ENCODE measurements at places on chromosomes 5 and 9.

DNA sequence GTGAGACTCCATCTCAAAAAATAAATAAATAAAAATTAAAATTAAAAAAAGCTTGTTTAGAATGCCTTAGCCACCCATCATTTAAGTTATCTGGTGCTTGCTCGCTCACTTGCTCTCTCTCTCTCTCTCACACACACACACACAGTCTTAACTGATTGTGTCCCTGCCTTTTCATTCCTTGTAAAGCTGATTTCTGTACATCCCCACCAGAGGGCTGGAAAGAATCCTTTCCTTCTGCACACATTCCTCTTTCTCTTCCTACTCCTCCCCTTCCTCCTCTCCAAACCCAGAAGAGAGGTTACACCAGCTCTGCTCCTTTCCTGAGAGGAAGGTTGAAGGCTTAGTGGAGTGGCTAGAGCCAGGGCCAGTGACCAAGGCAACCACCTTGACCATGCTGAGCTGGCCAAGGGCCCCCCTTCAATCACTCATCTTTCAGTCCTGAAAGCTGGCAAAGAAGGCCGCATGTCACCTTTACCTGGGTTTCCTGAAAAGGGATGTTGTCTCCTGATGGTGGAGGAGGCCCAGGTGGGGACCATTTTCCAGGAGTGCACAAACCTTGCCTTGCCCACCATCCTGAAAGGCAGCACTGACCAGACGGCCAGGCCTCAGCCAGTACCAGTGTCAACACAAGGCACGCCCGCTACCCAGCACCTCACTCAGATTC lies 25.6 kb downstream of the STK10 start:
- DNase-seq: no peak

GRCh38 chr9:108188976-108189375 lies 666.8 kb downstream of the ACTL7B start:
- no peak for DNase-seq

- no peak for DNase-seq
Measured at GRCh38 chr9:86534572-86535258, 180.5 kb upstream of the TUT7 start.

- DNase-seq: no peak
Measured at GRCh38 chr9:84501587-84501986, 161.0 kb upstream of the SLC28A3 start.

GRCh38 chr9:99253772-99254431 lies 31.8 kb downstream of the SEC61B start:
- DNase-seq: peak; percentile 24

DNA sequence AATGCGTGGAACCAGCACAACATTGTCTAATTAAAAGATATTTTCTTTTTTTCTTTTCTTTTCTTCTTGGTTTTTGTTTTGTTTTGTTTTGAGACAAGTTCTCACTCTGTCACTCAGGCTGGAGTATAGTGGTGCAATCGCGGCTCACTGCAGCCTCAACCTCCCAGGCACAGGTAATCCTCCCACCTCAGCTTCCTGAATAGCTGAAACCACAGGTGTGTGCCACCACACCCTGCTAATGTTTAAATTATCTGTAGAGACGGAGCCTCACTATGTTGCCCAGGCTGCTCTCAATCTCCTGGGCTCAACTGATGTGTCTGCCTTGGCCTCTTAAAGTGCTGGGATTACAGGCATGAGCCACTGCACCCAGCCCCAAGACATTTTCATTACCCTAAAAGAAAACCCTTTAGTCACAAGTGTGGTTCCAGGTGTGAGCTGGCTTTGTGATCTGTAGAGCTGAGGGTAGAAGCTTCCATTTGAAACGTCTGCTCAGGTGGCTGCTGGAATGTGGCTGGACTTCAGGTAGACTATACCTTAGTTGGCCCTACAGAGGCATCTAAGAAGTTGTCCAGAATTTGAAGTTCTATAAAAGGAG lies 19.1 kb upstream of the NEK6 start:
- no peak for DNase-seq

DNA sequence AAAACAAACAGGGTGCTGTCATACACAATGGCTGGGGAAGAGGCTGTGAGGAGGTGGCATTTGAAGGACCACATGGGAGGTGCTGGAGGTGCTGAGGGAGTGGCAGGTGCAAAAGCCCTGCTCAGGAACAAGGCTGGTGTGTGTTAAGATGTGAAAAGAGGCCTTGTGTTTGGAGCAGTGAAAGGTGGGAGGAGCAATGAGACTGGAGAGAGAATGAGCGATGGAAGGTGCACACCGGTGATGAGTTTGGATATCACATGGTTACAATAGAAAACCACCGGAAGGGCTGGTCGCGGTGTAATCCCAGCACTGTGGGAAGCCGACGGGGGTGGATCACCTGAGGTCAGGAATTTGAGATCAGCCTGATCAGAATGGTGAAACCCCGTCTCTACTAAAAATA lies 9.2 kb upstream of the FIBCD1 start:
- no peak for DNase-seq

- DNase-seq: no peak
Measured at GRCh38 chr9:81517954-81518353, 171.4 kb downstream of the TLE1 start.

DNA sequence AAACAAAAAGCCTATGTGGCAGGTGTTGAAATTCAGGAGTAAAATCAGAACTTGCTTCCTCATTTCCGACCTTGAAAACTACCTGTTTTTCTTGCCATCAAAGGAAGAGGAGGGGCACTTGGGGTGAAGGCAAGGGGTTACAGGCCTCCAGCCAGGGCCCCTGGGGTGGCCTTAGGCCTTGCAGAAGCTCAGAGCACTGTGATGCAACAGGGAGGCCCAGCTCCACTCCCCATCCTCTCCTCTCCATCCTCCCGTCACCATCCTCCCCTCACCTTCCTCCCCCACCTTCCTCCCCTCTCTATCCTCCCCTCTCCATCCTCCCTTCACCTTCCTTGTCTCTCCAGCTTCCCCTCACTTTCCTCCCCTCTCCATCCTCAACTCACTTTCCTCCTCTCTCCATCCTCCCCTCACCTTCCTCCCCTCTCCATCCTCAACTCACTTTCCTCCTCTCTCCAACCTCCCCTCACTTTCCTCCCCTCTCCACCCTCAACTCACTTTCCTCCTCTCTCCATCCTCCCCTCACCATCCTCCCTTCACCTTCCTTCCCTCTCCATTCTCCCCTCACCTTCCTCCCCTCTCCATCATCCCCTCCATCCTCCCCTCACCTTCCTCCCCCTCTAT lies 111.6 kb downstream of the WNK2 start:
- no peak for DNase-seq

GRCh38 chr5:179325296-179326031 lies 19.8 kb downstream of the ADAMTS2 start:
- DNase-seq: no peak

- DNase-seq: no peak
Measured at GRCh38 chr9:124696101-124696500, 75.0 kb downstream of the NR6A1 start.

GRCh38 chr9:96482476-96482875 lies 32.5 kb downstream of the HABP4 start:
- DNase-seq: no peak

DNA sequence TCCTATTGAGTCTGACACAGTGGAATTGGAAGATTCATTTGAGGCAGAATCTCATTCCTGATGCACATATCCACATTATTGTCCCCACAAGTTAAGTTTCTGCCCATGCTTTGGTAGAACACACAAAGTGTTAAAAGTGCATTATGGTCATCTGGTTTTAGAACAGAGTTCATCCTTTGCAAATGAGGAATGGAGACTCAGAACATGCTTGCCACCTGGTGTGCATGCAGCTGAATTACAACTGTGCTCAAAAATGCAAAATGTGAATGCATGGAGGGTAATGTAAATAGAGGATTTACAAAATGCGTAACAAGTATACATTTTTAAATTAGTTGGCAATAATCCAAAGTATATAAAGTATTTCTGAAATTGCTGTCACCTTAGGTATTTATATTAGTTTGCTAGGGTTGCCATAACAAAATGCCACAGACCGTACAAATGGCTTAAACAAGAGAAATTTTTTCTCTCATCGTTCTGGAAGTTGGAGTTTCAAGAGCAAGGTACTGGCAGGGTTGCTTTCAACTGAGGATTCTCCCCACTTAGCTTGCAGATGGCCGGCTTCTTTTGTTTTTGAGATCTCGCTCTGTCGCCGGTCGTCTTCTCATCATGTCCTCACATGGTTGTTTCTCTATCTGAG lies 671.1 kb downstream of the TAF11L14 start:
- no peak for DNase-seq

DNA sequence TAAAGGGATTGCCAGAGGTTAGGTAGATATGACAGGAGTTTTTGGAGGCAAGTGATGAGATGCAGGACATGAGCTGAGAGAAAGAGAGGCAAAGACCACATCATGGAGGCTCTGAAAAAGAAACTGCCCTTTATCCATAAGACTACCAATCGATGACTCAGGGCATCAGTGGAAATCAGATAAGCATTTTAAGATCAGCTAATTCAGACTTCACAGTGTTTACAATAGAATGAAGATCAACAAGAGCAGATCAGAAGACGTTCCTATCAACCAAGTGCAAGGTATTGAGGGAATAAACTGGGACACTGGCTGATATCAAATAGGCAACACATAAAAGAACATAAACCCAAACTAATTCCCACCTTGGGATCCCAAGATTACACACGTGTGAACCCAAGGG lies 227.2 kb downstream of the SLCO4C1 start:
- no peak for DNase-seq

- DNase-seq: no peak
Measured at GRCh38 chr5:139817362-139817761, 21.8 kb downstream of the PSD2 start.

- DNase-seq: no peak
Measured at GRCh38 chr5:138138949-138139780, at the start of gene NME5. Gene NME5 (minus strand): TSS chr5:138139428. CDS start chr5:138138780, 648 bp downstream.

DNA sequence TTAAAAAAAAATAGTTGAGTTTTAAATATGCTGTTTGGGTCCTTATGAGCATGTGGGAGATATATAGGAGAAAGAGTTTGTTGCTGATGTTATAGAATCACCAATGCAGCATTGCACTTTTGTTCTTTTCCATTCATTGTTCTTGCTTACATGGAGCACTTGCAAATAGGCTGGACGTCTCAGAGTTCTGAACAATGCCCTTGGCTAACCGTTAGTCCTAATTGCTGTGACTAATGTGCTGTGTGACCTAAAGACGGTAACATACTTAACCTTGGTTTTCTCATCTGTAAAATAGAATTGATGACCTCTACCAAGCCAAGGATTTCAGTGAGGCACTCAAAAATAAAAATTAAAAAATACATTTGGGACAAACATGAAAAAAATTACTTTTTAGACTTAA lies 29.8 kb downstream of the PIK3R1 start:
- DNase-seq: no peak

- DNase-seq: no peak
Measured at GRCh38 chr9:117145811-117146490, 268.9 kb downstream of the ASTN2 start.

GRCh38 chr5:54689411-54690251 lies 172.1 kb downstream of the SNX18 start:
- no peak for DNase-seq

- DNase-seq: no peak
Measured at GRCh38 chr5:20678814-20679298, 690.9 kb upstream of the CDH18 start.

DNA sequence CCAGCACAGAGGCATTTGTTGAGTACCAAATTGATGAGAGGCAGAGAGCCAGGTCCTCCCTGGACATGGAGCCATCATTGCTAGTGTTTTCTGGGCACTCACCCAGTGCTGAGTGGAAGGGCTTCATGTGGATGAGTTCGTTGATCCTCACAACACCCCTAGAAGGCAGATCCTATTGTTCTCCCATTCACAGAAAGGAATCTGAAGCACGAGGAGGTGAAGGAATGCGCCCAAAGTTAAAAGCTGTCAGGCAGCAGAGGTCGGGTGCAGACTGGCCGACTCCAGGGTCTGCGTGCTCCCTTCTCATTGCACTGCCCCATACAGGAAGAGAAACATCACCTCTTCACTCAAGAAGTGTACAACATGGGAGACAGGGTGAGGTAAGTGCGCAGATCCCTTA lies 153.5 kb upstream of the TNPO1 start:
- no peak for DNase-seq

GRCh38 chr5:51495672-51496071 lies 112.4 kb downstream of the ISL1 start:
- no peak for DNase-seq

- DNase-seq: no peak
Measured at GRCh38 chr9:130118841-130119518, 53.2 kb upstream of the NCS1 start.

GRCh38 chr9:107739601-107740082 lies 250.1 kb upstream of the KLF4 start:
- DNase-seq: no peak

DNA sequence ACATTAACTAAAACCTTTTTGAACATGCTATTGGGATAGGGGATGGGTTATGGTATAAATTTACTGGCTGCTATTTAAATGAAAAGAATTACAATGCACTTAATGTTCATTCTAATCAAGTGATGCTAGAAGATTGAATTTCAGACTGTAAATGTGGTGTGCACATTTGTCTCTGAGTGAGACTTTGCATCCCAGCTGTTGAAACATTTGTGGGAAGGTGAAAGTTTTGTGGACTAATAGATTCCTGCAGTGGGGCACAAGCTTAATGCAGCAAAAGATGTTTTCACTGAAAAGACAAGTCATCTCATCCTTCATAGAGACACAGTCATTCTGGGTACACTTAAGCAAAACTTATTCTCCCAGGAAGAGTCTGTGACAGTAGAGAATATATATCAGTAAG lies 323.6 kb downstream of the NFIB start:
- no peak for DNase-seq

- no peak for DNase-seq
Measured at GRCh38 chr5:13749766-13750165, 194.7 kb downstream of the DNAH5 start.

- DNase-seq: no peak
Measured at GRCh38 chr5:169796731-169797130, 159.7 kb downstream of the DOCK2 start.

DNA sequence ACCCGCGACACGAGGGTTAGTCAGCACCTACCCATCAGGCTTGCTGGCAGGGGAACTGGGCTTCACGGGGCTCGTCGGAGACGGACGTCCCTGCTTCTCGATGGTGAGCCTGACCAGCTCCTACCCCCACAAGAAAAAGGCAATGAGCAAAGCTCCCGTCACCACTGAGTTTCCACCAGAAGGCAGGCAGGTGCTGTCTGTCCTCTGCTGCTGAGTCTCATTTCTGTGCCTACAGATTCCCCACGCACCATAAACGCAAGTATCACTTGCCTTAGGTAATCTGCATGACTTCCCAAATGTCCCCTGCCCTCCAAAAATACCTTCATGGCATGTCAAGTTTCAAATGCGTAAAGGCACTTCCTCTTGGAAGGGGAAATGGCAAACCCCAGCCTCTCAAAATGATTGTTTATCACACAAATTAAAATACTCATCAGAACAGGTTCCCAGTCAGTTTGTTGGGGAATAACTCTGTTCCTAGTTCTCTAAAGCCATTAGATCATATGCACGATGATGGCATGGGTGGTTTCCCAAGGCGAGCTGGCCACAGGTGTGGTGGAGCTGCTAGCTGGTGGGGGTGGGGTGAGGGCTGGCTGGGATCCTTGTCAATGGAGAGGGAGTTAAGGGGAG lies 85.0 kb downstream of the PRRT1B start:
- no peak for DNase-seq

- no peak for DNase-seq
Measured at GRCh38 chr5:36944607-36945225, 68.1 kb downstream of the NIPBL start.

- DNase-seq: no peak
Measured at GRCh38 chr9:115651461-115651860, 502.1 kb upstream of the PAPPA start.
